ENCODE measurements at places on chromosomes 13 and 19.
A peak's percentile ranks its signal among the peaks of the same experiment; 100 is the strongest.

DNA sequence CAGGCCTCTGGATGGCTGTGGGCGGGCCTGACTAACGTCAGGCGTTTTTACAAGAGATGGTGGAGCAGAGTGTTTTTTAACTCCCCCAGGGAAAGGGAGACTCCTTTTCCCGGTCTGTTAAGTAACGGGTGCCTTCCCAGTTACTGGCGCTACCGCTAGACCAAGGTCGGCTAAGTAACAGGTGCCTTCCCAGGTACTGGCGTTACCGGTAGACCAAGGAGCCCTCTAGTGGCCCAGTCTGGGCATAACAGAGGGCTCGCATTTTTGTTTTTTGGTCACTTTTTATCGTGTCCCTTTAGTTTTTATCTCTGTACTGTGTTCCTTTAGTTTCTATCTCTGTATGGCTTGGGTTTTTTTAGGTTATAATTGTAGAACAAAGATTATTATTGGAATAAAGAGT is 10.0 kb downstream of the ZNF383 start:
- peak; percentile 37 for DNase-seq

DNA sequence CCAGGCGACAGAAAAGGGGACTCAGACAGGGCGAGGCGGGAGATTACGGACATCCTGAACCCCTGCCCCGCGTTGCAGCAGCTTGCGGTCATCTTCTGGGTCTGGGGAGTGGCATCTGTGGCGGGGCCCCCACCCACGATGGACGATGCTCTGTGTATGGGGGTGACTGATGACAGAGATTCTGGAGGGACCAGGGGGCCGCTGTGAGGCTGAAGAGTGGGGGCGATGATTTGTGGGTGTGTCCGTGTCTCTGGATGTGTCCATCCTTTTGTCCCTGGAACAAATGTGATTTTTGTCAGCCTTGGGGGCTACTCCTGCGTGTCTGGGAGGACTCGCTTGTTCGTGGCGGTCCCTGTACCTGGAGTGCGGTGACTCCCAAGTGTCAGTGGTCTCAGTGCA is 17.7 kb downstream of the ZNF77 start:
- no peak for DNase-seq

DNA sequence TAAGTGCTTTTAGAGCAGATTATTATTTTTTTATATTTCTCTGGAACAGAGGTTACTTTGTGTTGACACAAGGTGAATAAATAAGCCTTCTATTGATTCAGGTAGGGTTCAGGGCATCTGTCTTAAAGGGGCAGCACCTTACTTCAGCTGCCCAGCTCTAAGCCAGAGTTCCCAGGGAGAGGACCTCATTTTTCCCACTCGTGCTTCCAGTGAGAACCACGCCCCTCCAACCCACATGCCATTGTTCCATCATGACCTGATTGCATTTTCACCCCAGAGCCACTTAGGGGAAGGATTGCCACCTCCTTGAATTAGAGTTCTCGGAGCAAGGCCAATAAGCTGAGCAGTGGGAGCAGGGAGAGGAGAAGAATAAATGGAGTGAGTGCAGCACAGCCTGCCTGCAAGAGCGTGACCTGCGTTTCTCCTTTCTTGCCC is 104.3 kb upstream of the FRY start:
- DNase-seq: no peak

DNA sequence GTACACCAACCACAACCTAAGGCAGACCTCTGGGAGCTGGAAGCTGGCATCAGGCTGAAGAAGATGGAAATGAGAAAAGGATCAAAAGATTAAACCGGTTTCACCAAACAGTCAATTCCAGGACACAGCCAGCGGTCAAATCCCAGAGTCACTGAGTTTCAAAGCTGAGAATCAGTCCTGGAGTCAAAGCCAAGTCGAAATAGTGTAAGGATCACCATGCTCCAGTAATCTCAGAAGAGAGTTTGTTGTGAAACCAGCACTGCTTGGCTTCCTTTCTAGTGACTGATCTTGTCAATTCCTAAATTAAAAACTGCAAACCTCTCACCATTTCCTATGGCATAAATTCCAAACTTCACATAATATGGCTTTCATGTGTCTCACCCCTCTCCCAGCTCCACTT is 198.8 kb downstream of the GPC6 start:
- no peak for DNase-seq

Data from activated naive CD8-positive, alpha-beta T cell treated with anti-CD3 and anti-CD28 coated beads for 36 hours (primary cell).